Hepatocyte (in vitro differentiated cells): ENCODE measurements at places on chromosomes 2 and 18.

DNA sequence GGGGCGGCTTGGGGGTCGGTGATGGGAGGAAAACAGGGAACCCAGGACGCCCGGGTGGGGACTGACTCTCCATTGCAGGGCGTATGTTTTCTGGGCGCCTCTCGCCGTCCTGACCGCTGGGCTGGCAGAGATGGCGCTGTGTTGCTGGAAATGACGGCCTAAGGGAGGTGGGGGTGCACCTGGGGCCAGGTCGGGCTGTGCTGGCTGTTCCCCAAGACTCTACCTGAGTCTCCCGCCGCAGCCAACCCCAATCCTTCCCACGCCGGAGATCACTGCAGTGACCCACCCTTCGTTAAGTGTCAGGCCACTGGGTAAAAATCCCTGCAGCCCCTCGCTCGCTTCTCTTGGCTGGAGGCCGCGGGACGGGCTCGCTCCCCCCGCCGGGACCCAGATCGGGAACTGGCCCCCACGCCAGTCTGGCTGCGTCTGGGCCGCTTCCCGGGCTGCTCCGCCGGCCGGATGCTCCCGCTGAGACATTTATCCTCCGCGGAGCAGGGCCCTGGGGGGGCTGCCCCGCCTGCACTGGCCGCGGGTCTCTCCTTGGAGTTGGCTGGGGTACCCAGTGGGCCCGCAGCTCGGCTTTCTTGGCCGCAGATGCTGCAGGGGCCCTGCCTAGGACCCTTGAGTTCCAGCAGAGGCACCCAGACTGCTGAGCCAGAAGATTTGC is 7.8 kb upstream of the ARMC9 start:
- no peaks in the 10 kb centered on the region for H3K36me3 ChIP-seq
- H3K4me1 ChIP-seq, result peaks cover 3% of the 10 kb centered on the region
- no peak for DNase-seq
- peak overlapping the region; percentile 56 for H3K27ac ChIP-seq
- no peak overlapping the region for H3K4me3 ChIP-seq

DNA sequence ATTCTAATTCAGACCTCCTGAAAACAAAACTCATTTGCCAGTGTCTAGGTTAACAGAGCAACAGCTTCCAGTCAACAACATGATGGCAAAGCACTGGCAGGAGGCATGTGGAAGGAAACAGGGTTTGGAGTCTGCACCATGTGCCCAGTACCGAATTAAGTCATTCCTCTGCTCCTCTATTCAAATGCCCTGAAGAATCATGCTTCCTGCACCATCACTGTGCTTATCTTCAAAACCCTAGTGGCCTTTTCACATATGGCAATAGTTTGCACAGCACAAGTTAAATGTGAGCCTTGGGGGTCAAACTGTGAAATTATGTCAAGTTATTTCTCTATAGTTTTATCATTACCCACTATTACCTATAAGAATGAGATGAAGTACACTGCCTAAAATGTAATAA is 75.4 kb upstream of the GRB14 start:
- no peak overlapping the region for H3K27ac ChIP-seq
- no peaks in the 10 kb centered on the region for H3K36me3 ChIP-seq
- no peak for DNase-seq
- H3K27me3 ChIP-seq, result no peaks in the 10 kb centered on the region

DNA sequence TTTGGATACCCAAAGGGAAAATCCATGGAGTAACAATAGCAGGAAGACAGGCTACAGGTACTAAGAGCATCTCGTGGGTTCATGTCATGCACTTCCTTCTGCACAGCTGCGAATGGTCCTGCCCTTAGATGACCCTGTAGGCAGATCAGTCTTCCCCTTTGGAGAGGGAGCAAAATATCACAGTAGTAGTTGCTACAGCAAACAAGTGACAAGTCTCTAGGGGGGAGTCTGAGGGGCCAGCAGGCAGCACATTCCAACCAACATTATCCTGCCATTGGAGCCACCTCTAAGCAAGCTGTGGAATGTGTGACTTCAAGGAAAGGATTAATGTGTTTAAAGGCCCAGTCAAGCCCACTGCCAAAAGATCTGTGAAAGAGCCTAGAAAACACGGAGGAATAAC is 273.2 kb upstream of the PARD3B start:
- no peaks in the 10 kb centered on the region for H3K36me3 ChIP-seq
- no peak overlapping the region for H3K4me3 ChIP-seq
- no peak overlapping the region for H3K27ac ChIP-seq
- no peaks in the 10 kb centered on the region for H3K27me3 ChIP-seq
- no peak for DNase-seq

DNA sequence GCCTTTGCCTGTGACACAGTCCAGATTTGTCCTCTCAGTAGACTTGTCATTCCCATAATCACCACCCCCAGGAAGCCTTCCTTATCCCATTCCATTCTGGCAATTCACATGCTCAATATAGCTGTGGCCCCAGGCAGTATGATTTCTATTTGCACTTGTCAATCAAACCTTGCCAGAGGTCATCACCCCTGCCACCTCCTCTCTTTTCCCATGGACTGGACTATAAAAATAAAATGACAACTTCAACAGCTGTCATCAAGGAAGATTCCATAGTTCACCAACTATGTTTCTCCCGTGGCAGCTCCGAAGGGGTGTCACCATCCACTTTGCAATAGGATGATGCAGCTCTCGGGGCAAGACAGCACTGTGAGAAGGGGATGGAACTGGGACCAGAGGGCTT is 255.7 kb downstream of the CELF4 start:
- no peak overlapping the region for H3K27ac ChIP-seq
- DNase-seq, result no peak
- H3K36me3 ChIP-seq, result no peaks in the 10 kb centered on the region
- no peak overlapping the region for H3K4me3 ChIP-seq

DNA sequence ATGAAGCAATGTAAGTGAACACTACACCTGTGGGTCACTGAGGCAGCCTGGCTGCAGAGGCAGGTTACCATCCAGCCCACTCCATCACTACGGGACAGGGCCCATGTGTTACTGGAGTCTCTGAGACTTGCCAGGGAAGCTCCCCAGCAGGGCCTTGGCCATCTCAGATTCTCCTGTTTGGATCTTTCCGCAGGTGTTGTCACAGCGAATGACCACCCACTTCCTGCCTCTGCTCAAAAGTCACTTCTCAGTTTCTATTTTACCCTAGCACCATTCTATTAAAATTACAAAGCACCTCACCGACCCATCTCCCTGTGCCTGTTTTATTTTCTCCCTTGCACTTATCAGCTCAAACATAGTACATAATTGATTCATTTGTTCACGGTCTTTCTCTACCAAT is 34.5 kb upstream of the L3MBTL4 start:
- H3K36me3 ChIP-seq, result no peaks in the 10 kb centered on the region
- no peak overlapping the region for H3K27ac ChIP-seq
- no peak overlapping the region for H3K4me3 ChIP-seq
- no peaks in the 10 kb centered on the region for H3K27me3 ChIP-seq

DNA sequence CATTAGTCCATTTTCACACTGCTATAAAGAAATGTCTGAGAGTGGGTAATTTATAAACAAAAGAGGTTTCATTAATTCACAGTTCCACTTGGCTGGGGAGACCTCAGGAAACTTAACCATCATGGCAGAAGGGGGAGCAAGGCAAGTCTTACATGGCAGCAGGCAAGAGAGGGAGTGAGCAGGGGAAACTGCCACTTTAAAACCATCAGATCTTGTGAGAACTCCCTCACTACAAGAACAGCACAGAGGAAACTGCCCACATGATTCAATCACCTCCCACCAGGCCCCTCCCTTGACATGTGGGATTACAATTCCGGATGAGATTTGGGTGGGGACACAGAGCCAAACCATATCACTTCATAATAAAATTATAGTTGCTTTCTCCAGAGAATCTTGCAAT is 365.5 kb upstream of the ID2 start:
- no peak for DNase-seq
- H3K27ac ChIP-seq, result no peak overlapping the region
- no peaks in the 10 kb centered on the region for H3K27me3 ChIP-seq
- H3K4me1 ChIP-seq, result peaks cover 21% of the 10 kb centered on the region
- no peak overlapping the region for H3K4me3 ChIP-seq

DNA sequence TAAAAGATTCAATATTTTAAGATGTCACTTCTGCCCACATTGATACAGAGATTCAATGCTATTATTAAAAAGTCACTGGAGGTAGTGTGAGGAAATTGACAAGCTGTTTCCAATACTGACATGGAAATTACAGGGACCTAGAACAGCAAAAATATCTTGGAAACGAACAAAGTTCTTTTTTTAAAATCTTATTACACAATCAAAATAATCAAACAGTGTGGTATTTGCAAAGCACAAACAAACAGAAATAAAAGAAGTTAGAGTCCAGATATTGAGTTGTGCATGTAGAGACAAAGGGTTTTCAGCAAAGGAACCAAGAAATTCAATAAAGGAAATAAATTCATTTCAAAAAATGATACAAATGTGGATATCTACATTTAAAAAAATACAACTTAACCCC is 369.6 kb downstream of the NCKAP5 start:
- no peak overlapping the region for H3K4me3 ChIP-seq
- peaks cover 4% of the 10 kb centered on the region for H3K4me1 ChIP-seq
- no peak overlapping the region for H3K27ac ChIP-seq
- no peaks in the 10 kb centered on the region for H3K27me3 ChIP-seq
- no peaks in the 10 kb centered on the region for H3K36me3 ChIP-seq

DNA sequence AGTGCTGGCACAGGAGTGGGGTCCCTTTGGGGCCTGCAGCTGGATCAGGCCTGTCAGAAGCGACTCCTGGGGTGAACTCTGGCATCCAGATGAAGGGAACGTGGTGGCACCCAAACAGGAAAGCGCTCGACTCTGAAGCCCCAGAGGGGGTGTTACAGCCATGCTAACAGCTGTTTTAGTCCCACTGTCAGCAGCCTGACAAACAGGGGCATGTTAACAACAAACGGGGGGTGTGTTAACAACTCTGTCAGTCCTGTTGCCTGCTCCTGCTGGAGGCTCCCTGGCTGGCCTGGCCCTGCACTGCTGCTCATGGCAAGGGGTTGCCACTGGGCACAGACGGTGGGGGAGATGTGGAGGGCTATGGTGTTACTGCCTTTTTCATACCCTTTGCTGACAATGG is 2.6 kb upstream of the RNU2-63P start:
- H3K36me3 ChIP-seq, result no peaks in the 10 kb centered on the region
- peaks cover 5% of the 10 kb centered on the region for H3K4me1 ChIP-seq
- H3K27ac ChIP-seq, result no peak overlapping the region
- no peak for DNase-seq
- H3K4me3 ChIP-seq, result no peak overlapping the region

DNA sequence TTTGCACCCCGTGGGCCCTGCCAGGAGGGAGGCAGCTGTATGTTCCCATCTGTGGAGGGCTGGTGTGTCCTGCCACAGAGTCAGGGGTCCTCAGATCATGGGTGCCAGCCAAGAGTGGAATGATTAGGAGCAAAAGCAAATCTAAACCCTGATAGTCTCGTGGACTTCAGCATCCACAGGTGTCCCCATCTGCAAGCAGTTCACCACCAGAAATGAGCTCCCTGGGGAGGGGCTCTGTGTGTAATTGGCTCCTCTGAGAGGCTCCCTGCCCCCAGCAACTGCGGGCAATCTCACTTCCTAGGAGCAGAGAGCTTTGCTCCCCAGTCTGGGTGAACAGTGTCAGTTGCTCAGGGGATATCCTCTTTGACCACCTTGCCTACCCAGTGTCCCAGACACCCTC is 78.1 kb downstream of the HNRNPLL start:
- H3K27me3 ChIP-seq, result no peaks in the 10 kb centered on the region
- no peak overlapping the region for H3K27ac ChIP-seq
- no peak overlapping the region for H3K4me3 ChIP-seq
- no peaks in the 10 kb centered on the region for H3K36me3 ChIP-seq
- no peaks in the 10 kb centered on the region for H3K4me1 ChIP-seq
- no peak for DNase-seq

GRCh38 chr2:147501968-147502367 is 342.9 kb upstream of the ACVR2A start:
- no peak for DNase-seq
- H3K36me3 ChIP-seq, result no peaks in the 10 kb centered on the region
- H3K4me3 ChIP-seq, result no peak overlapping the region
- H3K27ac ChIP-seq, result no peak overlapping the region
- peaks cover 7% of the 10 kb centered on the region for H3K4me1 ChIP-seq

DNA sequence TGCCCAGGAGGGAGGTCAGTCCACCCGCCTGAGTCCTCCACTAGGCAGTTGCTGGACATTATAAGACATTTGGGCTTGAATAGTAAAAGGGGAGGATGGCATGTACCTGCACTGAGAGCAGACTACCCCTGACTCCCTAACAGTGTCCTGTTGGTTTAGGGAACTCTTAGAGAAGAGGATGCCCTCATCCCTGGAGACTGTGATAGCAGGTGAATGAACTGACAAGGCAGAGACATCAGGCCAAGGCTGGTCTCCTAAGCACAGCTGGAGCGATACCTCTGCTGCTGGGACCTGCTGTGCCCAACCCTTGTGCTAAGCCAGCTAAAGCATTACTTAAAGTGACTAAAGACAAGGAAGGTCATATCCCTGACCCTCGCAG is 34.8 kb downstream of the PROC start:
- no peaks in the 10 kb centered on the region for H3K36me3 ChIP-seq
- DNase-seq, result no peak
- no peak overlapping the region for H3K27ac ChIP-seq
- H3K4me1 ChIP-seq, result peaks cover 13% of the 10 kb centered on the region
- H3K27me3 ChIP-seq, result no peaks in the 10 kb centered on the region

- H3K4me1 ChIP-seq, result no peaks in the 10 kb centered on the region
- H3K4me3 ChIP-seq, result no peak overlapping the region
- no peak overlapping the region for H3K27ac ChIP-seq
- no peaks in the 10 kb centered on the region for H3K27me3 ChIP-seq
- no peaks in the 10 kb centered on the region for H3K36me3 ChIP-seq
- no peak for DNase-seq
These were observed 198.4 kb downstream of the NYAP2 start for GRCh38 chr2:225597911-225598310.

DNA sequence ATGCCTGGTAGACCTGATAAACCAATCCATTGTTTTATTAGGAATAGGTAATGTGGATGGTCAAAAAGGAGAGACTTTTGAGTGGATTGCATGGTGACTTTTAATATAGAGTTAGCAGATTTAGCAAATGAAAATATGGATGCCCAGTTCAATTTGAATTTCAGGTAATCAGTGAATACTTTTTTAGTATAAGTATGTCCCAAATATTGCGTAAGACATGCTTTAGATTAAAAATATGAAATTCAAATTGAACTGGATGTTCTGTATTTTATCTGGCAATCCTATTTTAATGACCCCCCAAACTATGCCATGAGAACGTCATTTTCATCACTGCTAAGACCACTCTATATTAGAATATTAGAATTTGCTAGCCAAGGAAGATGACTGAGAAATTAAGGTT is 30.3 kb upstream of the TNP1 start:
- no peaks in the 10 kb centered on the region for H3K36me3 ChIP-seq
- no peak overlapping the region for H3K27ac ChIP-seq
- H3K27me3 ChIP-seq, result no peaks in the 10 kb centered on the region
- no peak overlapping the region for H3K4me3 ChIP-seq
- H3K4me1 ChIP-seq, result no peaks in the 10 kb centered on the region
- DNase-seq, result no peak
